ENCODE measurements at places on chromosomes 1 and 21.

- DNase-seq: no peak
Observed at GRCh38 chr1:201325678-201326060, 42.4 kb downstream of the PKP1 start.

- no peak for DNase-seq
Observed at GRCh38 chr21:27171707-27172106, 204.8 kb upstream of the ADAMTS5 start.

DNA sequence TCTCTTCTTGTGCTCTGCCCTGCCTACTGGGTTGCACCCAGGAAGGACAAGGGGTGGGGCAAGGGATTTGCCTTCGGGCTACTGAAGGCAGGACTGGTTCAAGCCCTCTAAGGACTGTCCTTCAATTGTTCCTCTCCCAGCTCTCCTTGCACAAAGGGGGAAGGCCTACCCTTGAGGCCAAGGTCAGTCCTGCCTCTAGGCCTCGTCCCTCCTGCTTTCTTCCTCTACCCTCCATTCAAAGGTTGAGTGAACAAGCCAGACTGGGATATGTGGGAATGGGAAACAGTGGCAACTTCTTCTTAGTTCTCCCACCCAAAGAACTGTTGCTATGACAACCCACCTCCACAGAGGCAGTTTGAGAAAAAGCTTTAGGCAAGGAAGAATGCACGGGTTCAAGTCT, 2.7 kb downstream of the LURAP1 start:
- no peak for DNase-seq

DNA sequence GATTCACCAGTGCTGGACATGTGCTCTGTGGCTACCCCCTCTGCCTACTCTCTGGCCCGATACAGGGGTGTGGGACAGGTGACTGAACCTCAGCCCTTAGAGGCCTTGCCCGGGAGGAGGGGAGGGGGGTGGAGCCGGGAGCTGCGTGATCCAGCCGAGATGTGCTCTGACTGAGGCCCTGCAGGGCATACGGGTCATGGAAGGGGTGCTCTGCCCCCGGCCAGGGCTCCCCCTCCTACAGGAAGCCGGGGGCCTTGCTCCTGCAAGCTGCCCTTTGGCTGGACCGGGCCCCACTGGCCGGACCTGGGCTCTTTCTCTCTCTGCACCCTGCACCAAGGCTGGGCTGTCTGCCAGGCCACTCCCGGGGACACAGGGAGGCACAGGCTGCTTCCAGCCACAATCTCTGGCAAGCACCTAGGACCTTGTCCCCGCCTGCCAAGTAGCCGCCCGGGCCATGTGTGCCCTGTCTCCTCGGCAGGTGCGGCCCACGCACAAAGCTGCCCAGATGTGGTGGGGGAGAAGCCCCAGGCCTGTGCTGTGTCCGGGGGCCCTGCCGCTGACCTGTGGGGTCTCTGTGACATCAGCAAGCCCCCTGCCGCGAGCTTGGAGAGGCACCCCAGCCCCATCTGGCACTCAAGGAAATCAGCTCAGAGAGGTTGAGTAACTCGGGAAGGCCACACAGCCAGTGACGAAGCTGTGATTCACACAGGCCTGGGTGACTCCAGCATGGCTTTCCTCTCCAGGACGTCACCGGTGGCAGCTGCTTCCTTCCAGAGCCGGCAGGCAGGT, 1.5 kb downstream of the SCNN1D start:
- no peak for DNase-seq

DNA sequence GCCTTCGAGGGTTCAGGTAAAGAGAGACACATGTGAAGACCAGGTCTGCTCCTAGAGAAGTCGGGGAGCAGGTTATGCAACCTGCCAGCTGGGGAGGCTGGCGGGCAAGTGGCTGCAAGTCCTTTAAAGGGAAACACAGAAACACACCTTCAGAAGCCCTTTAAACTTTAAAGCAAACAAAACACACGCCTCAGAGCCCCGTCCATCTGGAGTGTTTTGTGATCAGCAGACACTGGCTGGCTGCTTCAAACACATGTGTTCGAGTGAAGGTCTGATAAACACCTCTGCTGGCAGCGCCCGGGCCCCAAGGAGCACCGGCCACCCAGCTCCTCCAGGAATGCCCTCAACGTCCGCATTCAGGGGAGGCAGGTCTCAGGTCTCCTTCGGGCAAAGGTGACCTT, 15.2 kb downstream of the RIPK4 start:
- DNase-seq: no peak

Measured in right forelimb (tissue), 1 donor.